ENCODE measurements at places on chromosomes 11 and 22.

GRCh38 chr11:79098146-79098545, 342.7 kb downstream of the TENM4 start:
- no peak for DNase-seq

DNA sequence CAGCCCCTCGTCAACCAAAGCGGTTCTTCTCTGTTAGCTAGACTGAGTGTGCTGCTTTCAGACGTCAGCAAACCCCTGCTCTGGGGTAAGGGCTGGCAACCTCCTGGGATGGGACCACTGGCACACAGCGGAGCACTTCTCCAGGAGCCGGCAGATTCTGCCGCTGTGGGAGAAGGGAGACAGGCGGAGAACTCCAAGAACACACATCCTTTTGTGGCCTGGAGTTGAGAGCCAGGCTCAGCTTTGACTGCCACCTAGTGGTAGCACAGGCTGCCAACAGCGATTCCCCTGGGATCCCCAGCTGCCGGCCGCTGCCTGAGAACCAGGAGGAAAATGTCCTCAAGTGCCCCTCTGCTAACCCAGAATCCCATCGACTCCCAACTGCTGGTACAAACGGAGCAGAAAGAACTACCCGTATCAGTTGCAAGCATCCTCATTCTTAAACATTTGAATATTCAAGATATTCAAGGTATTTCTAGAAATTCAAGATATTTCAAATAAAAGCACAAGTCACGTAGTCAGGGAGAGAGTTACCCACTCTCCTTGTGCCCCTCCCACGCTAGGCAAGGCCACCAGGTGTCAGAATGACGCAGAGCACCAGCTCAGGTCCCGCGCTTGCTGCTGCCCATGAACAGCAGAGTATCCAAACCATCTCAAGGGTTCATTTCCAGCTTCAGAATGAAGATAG, 4.9 kb downstream of the LTO1 start:
- DNase-seq, result peak; percentile 45

DNA sequence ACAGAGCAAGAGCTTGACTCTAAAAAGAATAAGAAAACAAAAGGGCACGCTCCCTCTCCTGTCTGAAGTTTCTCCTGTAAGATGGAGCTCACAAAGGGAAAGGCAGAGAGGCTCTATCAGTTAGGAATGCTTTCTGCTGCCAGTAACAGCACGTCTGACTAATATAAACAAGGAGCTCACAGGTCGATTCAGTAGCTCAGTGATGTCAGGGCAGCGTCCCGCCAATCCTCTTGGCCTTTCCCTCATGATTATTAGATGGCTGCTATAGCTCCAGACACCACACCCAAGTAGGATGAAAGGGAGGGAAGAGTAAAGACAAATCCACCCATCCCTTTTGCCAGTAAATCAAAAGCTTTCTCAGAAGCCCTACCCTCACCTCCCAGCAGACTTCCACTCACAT, 51.3 kb upstream of the HMGXB4 start:
- DNase-seq, result no peak

GRCh38 chr22:31229402-31230079, 17.4 kb downstream of the LIMK2 start:
- no peak for DNase-seq

DNA sequence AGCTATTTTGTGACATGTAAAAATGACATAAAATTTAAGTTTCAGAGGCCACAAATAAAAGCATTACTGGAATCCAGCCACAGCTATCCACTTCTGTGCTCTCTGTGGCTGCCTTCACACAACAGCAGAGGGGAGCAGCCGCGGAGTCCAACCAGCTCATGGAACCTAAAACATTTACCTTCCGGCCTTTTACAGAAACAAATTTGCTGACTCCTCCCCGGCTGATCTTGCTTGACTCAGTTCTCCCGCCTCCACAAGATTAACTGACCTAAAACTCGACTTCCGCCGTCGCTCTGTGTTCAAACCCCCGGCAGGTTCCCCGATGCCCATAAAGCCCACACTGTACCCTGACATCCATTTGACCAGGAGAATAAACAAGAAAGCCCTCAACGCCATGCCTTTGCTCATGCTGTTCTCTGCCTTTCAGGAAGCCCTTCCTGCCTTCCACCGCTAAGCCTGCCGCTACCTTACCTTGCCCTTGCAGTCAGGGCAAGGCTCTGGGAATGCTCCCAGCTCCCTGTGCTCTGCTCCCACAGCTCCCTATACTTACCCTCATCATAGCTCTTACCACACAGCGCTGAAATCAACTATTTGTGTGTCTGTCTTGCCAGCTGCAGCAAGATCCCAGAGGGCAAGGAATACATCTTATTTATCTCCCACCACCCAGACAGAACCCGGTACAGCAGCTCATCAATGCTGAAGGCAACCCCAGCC, 35.4 kb downstream of the MICAL3 start:
- no peak for DNase-seq

GRCh38 chr11:126722956-126723664, 277.5 kb downstream of the KIRREL3 start:
- DNase-seq, result no peak

- no peak for DNase-seq
Measured at GRCh38 chr22:43226377-43227238, 39.7 kb upstream of the TTLL12 start.

- no peak for DNase-seq
Measured at GRCh38 chr22:48741540-48741939, 1086.1 kb downstream of the BRD1 start.

GRCh38 chr11:17810746-17811145, 76.2 kb downstream of the KCNC1 start:
- no peak for DNase-seq

- no peak for DNase-seq
Measured at GRCh38 chr11:20160425-20161229, at the start of gene DBX1. DBX1 (minus strand) TSS chr11:20160475; CDS start chr11:20160324, 151 bp downstream.

GRCh38 chr22:39251762-39252460, 7.1 kb upstream of the PDGFB start:
- no peak for DNase-seq

DNA sequence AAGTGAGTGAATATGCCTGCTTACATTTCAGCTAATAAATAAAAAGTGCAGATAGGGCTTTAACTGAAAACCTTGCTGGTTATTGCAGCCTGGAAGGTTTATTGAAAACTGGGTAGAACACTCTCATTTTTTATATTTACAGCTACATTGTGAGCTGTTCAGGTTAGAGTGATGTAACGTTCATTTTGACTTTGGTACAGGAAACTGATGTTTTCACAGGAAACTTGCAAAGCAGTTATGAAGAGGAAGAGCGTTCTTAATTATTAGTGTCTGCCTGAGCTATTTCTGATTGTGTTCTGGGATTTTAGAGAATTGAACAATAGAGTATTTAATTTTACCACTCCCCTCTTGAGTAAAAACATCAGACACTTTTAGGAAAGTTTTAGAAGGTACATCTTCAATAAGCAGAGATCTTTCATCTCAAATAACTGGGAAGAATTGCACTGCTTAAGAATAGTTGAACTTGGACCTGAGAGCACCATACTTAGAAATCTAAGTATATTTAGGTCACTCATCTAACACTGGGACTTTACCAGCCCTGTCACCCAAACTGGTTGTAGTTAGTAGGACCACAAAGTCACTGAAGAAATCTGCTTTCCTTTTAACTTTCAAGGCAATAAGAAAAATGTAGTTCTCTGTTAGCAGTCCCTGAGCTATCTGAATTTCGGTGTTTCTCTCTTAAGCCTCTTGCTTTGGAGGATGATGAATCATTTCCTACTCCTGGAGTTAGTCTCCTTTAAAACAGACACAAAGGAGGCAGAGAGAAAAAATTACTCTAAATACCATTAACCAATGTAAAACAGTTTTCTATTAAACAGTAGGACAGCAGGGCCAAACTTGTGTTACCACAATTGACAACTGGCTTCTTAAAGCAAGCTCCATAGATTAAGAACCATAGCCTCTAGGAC, 128.6 kb upstream of the DDI1 start:
- DNase-seq, result no peak
